NB4 (cell line): ENCODE measurements at places on chromosomes 6 and 20.

GRCh38 chr6:169082093-169082492 is 171.6 kb downstream of the THBS2 start:
- no peak for DNase-seq

GRCh38 chr6:54706391-54706790 is 140.2 kb upstream of the FAM83B start:
- DNase-seq, result no peak

DNA sequence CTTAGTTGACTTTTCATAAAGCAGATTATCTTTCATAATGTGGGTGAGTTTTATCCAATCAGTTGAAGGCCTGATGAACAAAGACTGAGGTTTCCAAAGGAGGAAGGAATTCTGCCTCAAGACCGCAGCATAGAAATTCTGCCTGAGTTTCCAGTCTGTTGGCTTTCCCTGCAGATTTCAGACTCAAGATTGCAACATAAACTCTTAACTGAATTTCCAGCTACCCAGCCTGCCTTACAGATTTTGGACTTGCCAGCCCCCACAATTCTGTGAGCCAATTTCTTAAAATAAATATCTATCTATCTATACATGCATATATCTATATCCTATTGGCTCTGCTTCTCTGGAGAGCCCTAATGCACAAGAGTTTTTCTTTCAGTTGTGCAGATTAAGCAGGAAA is 57.3 kb upstream of the SMLR1 start:
- DNase-seq, result no peak

DNA sequence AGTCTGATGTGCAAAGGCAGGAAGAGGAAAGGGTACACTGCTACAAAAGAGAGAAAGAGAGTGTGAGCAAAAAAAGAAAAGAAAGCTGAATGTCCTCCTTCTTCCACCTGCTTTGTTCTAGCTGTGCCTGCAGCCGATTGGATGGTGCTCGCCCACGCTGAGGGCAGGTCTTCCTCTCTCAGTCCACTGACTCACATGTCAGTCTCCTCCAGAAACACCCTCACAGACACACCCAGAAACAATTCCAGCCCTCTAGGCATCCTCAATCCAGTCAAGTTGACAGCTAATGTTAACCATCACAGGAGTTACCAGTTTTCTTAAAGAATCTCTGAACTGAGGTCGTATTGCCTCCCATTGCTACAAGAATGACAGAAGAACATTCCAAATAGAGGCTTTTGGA is 411.9 kb upstream of the SASH1 start:
- DNase-seq, result no peak

DNA sequence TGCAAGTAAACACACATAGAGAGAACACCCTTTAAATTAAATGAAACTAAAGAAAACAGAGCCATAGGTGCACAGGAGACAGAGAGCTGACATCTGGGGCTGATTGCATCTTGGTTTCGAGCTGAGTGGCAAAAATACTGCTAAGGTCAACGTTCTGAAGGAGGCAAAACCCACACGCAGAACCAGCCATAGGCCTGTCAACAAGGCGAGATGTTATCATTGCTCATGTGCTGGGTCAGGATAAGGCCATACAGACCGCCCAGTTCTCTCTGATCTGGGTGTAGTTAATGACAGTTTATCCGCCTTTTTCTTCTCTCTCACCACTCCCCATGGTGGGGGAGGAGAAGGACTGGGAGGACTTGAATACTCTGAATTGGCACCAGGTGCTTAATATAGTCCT is 4.5 kb upstream of the FAM110A start:
- DNase-seq, result no peak

DNA sequence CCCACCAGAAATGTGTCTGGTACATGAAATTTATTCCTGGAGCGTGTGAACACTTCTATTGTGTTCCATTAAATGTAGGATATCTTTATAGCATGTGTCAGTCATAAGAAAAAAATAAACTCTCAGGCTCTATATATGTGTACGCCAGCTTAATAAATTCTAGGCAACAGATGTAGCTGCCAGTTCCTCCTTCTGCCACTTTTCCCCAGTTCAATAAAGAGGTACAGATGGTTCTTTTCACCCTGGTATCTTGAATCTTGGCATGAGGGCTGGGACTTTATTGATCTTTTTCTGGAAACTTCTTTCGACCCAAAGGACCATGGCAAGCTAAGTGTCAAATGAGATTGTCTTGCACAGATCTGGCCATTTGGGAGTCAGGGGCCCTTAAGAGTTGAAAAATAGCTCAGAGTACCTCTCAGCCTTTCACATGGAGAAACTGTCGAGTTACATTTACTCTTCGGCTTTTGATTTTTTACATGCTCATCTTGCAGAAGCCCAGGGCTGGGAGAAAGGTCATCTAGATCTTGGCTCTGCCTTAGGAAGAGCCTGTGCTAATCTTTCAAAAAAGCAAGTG is 240.9 kb downstream of the DOK5 start:
- no peak for DNase-seq

- DNase-seq, result no peak
Observed at GRCh38 chr6:119065382-119065781, 13.1 kb downstream of the FAM184A start.

GRCh38 chr6:43770372-43771209 is 580 bp downstream of the VEGFA start:
- DNase-seq, result peak; percentile 86

- DNase-seq, result peak; percentile 92
Observed at GRCh38 chr20:4666001-4666479, 55.7 kb upstream of the PRND start.
